ENCODE measurements at places on chromosomes 7 and 10.

DNA sequence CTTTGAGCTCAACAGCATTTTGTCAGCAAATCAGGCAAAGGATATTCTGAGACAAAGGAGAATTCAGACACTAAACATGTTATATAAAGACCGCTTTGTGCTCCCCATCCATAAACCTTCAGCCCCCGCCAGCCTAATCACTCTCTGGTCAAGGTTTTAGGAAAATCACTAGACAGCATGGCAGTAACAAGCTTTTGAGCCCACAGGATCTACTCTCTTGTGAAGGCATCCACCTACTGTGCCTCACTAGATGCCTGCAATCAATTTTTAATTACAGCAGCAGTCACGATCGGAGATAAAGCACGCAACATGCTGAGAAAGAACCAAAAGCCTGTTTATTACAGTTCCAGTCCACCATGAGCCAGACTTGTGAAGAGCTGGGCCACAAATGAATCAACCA is 19.1 kb downstream of the PDE1C start:
- DNase-seq, result no peak

- no peak for DNase-seq
Measured at GRCh38 chr10:10397906-10398305, 619.8 kb upstream of the CELF2 start.

DNA sequence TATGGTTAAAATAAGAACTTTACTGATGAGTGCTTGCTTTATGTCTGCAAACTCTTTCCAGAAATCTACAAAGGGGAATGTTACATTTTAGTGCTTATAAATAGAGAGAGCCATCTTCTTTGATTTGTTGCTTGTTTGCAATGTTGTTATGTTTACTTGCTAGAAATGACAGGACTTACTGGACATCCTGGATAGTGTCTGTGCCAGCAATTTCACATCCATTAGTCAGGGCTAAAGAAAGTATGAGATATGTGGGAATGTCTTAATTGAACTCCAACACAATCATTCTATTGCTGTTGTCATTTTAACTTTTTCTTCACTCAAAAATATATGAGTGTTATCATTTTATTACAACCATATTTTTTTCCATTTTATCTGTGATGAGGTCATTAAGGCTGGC is 453.2 kb downstream of the TNS3 start:
- no peak for DNase-seq

- no peak for DNase-seq
Measured at GRCh38 chr7:18341756-18342155, 153.8 kb upstream of the HDAC9 start.

DNA sequence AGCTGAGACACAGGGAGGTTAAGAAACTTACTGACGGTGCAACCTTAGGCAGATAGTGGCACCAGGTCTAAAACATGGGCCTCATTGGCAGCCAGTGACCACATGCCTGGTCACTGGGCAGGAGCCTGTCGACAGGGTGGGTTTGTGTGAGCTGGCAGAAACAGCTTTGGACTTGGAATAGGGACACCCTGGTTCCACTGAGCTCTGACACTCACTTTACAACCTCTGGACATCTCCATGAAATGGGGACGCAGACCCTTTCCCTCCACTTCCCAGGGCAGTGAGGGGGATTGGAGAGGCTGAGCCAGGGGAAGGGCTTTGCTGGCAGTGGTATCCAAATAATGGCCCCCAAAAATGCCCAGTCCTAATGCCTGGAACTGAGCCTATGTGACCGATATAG is 49.7 kb downstream of the OAT start:
- no peak for DNase-seq

GRCh38 chr7:10821156-10821555 is 152.5 kb upstream of the PHF14 start:
- no peak for DNase-seq
